ENCODE measurements at places on chromosomes 2 and 18. TPM values are rescaled to one million over a fixed set of nuclear protein-coding genes. Genes with fewer than 3 reads are reported as not detected.

The MOCOS gene
- total RNA-seq = 0.56 TPM

The CKAP2L gene
- 5.5 TPM for total RNA-seq

The CCBE1 gene
- total RNA-seq = 1.2 TPM

The IL36G gene
- not detected for total RNA-seq

DNA sequence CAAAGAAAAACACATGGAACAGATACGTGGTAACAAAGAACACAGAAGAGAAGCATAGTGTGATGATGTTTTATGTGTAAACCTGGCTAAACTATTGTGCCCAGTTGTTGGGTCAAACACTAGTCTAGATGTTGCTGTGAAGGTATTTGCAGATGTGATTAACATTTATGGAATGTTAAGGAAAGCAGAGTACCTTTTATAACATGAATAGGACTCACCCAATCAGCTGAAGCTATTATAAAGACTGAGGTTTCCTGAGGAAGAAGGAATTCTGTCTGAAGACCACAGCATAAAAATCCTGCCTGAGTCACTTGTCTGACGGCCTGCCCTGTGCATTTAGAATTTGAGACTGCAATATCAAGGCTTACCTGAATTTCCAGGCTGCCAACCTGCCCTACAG is 253.1 kb downstream of the DYM start:
- peaks cover 8% of the 10 kb centered on the region for H3K4me1 ChIP-seq
- peaks cover 3% of the 10 kb centered on the region for H3K36me3 ChIP-seq
- no peak overlapping the region for H3K4me3 ChIP-seq
- no peak overlapping the region for H3K27ac ChIP-seq

- H3K27ac ChIP-seq = no peak overlapping the region
- H3K36me3 ChIP-seq = no peaks in the 10 kb centered on the region
- peaks cover 19% of the 10 kb centered on the region for H3K4me1 ChIP-seq
- no peaks in the 10 kb centered on the region for H3K27me3 ChIP-seq
- no peak for DNase-seq
- no peak overlapping the region for H3K4me3 ChIP-seq
Observed at GRCh38 chr2:22934747-22935146, 450.2 kb upstream of the KLHL29 start.

DNA sequence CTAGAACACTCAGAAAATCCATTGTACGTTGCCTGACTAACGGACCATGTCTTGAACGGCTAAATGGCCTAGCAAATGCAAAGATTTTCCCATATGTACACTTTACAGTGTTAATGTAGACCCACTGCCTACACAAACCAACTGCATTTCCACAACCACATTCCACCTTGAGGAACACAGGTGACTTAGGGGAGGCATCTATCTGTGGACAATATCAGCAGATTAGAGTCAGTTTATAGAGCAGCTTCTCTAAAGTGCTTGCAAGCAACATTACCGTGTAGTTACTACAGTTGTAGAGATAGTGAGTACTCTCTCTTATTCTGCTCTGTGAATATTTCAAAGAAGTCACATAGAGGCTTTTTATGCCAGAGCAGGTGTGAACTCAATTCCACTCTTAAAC is 139.6 kb downstream of the TCF4 start:
- no peak overlapping the region for H3K4me3 ChIP-seq
- peaks cover 13% of the 10 kb centered on the region for H3K4me1 ChIP-seq
- peaks cover 4% of the 10 kb centered on the region for H3K27me3 ChIP-seq
- no peak for DNase-seq
- H3K27ac ChIP-seq = no peak overlapping the region
- peaks cover 6% of the 10 kb centered on the region for H3K36me3 ChIP-seq
